Stimulated activated CD4-positive, alpha-beta T cell treated with anti-CD3 and anti-CD28 coated beads, Interleukin-4, amount 100 ng/mL, for 1 hour (primary cell): ENCODE measurements at places on chromosomes 7 and 10.

- no peak for DNase-seq
Observed at GRCh38 chr7:90345595-90346335, 751 bp upstream of the GTPBP10 start.

GRCh38 chr10:7412237-7412927, 1.5 kb upstream of the SFMBT2 start:
- peak; percentile 45 for DNase-seq

DNA sequence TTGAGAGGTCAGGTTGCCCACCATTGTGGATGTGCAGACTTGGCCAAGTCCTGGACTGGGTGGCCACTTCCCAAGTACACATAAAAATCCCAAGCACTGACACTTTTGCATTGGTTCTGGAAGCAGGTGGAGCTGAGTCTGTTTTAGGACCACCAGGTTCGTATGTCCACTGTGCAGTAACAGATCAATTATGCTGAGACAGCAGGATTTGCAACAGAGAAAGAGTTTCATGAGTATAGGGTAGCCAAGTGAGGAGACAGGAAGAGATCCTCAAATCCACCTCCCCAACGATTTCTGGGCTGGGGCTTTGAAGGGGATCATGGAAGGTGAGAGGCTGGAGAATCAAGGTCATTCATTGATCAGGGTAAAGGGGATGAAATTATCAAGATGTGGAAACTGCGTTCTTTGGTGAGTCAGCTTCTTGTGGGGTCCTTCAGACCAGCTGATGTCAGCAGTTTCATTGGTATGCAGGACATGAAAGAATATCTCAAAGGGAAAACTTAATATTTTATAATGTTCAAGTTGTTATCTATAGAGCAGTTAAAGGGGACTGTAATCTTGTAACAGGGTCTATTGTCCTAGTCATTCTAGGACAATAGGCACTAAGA, 277.7 kb downstream of the GALNT17 start:
- no peak for DNase-seq

DNA sequence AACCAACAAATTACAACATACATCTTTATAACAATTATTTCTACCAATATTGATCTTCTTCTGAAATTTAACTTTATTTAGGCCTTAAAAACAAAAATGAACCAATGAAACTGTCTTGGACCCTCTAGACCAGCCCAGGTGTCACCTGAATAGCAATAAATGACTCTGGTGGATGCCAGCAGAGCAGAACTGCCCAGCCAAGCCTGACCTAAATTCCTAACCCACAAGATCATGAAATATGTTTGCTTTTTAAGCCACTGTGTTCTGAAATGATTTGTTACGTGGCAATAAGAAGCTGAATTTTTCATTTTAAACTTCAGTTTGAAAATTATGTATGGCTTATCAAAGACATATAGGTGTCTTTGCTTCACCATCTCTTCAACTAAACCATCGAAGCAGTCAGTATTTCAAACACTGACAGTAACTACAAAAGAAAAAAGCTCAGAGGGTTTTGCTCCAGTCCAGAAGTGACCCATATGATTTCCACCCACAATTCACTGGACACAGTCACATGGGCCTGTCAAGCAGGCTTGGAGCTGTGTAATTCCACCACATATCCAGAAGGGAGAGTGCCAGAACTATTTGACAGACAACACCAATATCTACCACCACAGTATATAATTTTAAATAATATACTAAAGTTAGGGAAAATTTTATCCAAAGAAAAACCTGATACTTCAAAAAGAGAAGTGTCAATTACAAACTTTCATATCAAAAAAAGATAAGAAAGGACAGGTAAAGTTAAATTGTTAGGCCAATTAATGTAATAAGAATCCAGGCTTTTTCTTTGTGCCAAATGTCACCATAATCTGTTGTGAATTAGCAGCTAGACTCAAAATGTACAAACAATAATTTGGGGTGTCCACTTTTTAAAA, 94.5 kb downstream of the KMT2C start:
- no peak for DNase-seq

DNA sequence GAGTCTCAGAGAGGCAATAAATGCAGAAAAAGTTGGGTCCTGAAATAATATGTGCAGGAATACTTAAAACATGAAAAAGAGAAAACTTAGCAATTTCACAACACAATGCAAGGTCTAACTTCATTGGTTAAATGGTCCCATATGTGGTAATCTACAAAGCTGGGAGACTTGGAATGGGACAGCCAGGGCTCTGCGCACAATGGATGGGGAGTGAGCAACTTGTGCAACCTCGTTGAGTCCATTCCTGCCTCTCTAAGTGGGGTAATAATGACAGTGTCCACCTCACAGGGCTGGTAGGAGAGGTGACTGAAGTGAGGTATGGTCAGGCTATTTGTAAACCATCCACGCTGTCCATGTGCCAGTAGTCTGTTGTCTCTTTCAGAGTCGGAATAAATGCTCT, 11.8 kb upstream of the EMX2 start:
- DNase-seq, result no peak

DNA sequence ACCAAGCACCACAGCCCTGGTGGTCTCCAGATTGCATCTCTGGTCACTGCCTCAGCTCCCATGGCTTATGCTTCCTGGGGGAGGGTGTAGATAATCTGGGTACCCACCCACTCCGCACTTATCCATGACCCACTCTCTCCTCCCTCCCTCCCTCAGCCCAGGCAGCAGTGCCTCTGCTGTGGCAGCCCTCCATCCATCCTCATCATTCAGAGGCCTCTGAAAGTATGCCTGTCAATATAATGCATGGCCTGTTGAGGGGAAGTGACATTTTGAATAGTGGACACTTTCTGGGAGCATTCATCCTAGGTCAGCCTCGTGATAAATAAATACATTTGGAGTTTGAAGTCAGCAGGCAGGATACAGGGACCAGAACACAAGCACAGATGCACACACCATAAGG, 23.2 kb downstream of the ZNF503 start:
- no peak for DNase-seq

GRCh38 chr7:92750946-92751345, 85.4 kb downstream of the CDK6 start:
- no peak for DNase-seq

- no peak for DNase-seq
Observed at GRCh38 chr7:12586271-12586670, 15.8 kb downstream of the SCIN start.

DNA sequence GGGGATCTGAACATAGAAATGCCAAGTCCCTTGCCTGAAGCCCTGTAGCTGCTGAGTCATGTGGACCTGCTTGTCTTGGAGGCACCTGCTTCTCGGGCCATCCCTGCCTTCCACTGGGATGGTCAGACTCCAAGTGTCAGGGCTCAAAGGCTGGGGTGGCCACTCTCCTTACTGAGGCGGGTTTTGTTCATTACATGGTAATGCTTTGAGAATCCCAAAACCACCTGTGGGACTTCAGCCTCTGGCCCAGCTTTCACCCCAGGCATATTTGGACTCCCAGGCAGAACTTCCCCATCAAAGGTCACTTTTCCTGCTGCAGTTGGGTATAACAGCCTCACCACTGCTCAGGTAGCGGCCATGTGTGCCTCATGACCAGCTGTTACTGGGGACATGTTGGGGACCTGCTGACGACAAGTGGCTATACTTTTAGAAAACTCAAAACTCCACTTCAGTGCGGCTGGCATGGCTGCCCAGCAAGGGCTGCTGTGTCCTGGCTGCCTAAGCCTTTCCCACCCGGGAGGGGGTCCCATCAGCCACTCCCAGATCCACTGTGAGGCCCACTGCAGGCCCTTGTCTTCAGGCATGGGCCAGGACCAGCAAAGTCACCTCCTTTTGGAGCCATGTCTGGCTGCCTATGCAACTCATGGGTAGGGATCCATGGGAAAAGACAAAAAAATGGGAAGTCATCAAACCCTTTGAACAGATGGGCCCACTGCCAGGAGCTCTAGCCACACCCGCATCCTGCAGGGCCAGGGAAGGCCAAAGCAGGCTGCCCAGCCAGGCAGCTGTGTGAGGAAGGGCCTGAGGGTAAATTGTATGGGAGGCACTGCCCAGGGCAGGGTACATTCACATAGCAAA, 96.7 kb downstream of the ARHGAP22 start:
- no peak for DNase-seq

DNA sequence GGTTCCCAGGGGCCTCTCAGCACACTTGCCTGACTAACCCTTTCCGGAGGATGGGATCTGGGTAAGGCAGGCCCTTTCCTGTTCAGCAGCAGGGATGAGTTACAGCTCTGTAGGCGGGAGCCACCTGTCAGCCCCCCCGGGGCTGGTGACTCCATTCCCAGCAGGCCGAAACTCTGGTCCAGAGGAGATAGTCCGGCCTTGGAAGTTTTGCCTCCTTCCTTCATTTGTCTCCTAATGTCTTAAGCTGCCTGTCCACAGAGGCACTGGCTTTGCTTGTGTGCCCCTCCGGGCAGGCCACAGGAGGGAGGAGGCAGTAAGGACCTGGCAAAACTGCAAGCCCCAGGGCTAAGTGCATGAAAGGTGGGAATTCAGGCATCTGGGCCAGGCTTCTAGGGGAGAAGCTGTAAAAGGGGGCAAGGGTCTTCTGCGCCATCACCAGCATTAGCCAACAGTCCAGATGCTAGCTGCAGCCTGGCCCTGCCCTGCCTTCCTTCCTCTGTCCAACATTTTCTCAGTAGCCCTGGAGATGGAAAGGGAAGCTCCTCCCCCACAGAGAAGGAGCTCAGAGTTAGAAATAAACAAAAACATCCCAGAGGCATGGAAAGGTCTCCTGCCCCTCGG, 1.2 kb downstream of the ADIRF start:
- no peak for DNase-seq

- DNase-seq, result no peak
Observed at GRCh38 chr7:20776214-20776911, 10.3 kb downstream of the SP8 start.

- DNase-seq, result no peak
Observed at GRCh38 chr10:11319990-11320602, 291.4 kb downstream of the USP6NL start.

- no peak for DNase-seq
Observed at GRCh38 chr7:128353610-128354009, 7.9 kb downstream of the PRRT4 start.

GRCh38 chr7:120990468-120991118, 2.1 kb downstream of the CPED1 start:
- DNase-seq, result no peak
